ENCODE measurements at places on chromosomes 4 and X.

DNA sequence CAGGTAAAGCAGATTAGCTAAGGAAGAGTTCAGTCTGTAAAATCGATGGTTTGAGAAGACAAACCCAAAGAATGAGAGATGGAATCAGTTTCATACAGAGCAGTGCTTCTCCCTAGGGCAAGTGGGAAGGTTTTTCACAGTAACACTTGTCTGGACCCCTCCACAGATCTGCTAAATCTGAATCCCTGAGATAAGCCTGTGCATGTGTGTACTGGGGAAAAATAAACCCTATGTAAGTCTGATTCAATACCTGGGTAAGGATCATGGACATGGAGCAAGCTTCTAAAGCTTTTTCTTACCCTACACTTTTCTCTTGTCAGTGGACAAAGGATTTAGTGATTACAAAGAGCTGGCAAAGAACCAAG lies 13.6 kb downstream of the ELOVL6 start:
- no peak for DNase-seq

- DNase-seq = no peak
Observed at GRCh38 chr4:140654495-140654814, 85.7 kb upstream of the UCP1 start.

- DNase-seq = no peak
Observed at GRCh38 chr4:119625761-119626160, 2.8 kb downstream of the PDE5A start.

DNA sequence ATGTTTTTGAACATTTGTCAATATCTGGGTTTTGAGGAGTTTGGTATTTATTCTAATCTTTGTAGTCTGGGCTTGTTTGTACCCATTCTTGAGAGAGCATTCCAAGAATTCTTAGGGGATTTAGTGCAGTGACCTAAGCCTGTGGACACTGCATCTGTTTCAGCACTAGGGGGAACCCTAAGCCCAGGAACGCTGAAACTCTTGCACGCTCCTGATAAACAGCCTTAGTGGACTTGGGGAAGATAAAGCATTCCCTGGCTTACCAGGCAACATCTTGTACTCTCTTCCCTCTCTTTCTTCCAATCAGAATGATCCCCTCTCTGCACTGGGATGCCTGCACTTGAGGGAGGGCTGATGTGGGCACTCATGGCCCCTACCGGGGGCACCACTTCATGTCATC lies 654.9 kb upstream of the HTR2C start:
- DNase-seq = no peak

GRCh38 chr4:184848510-184848909 lies 22.7 kb upstream of the ACSL1 start:
- no peak for DNase-seq

- DNase-seq = no peak
Observed at GRCh38 chr4:56630876-56631666, 50.0 kb downstream of the HOPX start.

DNA sequence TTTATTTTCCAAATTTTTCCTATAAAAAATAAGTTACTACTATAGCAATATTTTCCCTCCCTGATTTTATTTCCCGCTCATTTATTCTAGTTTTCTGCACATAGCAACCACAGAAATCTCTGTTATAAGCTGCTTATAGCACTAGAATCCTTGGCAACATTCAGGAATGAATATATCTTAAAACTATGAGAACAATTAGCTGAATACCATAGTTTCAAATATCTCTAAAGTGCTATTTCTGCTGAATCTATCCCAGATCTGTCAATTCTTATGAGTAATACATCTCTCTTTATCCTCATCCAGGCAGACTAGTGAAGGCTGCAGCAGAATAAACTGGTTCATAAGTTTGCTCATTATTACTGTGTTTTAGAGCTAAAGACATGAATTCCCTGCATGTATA lies 622.9 kb upstream of the DIPK2B start:
- no peak for DNase-seq

DNA sequence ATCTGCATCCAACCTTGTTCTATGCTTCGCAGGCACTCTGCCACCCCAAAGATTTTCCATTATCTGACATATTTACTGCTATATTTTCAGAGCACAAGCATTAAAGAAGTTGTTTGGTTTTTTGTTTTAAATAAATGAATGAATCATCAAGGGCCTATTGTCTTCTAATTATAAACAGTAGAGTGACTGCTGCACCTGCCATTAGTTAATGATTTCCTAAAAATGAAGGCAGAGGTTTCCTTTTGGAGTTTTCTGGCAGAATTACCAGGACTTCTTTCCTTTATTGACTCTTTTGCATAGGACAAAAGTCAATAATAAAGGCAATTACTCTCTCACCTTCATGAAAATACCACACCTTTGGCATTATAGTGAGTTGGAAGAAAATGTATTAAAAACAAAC lies 238.1 kb downstream of the INPP4B start:
- no peak for DNase-seq
